WTC11 (cell line): ENCODE measurements at places on chromosomes 6 and 20. TPM values are rescaled to one million over a fixed set of nuclear protein-coding genes. Genes with fewer than 3 reads are reported as not detected.

The EDN3 gene
- 0.09 to 0.25 TPM (median 0.13 TPM) in 3 replicates for total RNA-seq

- no peak for DNase-seq
Measured at GRCh38 chr6:169720207-169720855, 4.0 kb downstream of the PHF10 start.

The MEA1 gene
- total RNA-seq: 85.0 to 91.2 TPM (median 86.5 TPM) in 3 replicates

- DNase-seq: no peak
Measured at GRCh38 chr6:37146735-37147157, 23.2 kb upstream of the PIM1 start.

DNA sequence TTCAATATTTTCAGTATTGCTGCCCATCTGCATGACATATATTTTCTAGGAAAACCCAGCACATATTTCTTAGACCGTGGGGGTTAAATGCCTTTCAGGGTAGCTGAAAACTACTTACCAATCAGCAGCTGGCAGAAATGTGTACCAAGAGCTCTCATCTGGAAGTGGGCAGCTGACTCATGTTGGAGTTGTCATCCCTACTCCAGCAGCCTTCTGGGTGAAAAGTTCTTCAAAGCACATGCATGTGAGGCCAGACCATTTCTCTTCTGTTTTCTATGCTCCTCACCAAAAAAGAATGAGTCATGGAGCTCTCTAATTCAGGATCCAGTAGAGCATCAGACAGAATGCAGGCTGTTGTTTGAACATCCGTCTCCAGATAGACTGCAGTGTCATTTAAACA is 135.5 kb downstream of the PAX1 start:
- DNase-seq: no peak

DNA sequence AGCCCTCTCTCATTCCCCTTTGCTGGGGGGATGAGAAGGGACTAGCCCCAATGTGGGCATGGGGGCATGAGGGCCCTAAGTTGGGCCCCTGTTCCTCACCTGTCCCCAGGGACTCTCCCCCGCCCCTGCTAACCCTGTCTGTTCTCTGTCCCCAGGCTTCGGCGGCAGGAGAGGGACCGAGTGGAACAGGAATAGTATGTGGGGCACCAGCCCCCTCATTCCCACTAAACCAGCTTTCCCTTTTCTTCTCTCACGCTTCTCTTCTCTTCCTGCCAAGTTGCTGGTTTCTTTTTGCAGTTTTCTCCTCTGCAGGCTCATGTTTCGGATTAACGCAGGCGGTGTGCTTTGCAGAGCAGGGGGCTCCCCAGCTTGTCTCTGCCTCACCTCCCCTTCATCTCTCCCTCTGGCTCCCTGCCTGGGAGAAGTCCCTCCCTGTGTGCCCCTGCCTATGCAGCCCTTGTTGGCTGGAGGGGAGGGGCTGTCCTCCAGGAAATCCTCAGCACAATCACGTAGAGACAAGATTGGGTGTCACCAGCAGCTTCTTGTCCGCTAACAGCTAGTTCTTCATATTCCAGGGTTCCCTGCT is 7.9 kb downstream of the TMEM63B start:
- no peak for DNase-seq

The GSTA3 gene
- not detected in 3 replicates for total RNA-seq

The PRSS35 gene
- total RNA-seq: 2.7 to 6.7 TPM (median 3.1 TPM) in 3 replicates

DNA sequence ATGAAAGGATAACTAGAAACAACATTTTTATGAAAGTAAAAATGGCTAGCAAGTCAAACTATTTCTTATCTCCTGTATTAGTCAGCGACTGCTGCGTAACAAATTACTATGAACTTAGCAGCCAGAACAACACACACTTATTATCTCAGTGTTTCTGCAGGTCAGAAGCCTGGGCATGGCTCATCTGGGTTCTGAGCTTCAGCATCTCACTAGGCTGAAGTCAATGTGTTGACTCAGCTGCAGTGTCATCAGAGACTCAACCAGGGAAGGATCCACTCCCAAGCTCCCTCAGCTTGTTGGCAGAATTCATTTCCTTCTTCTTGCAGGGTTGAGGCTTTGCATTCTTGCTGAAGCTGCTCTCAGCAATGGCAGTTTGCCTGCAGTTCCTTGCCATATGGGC is 33.2 kb upstream of the IGF2R start:
- DNase-seq: no peak

The ENTPD6 gene
- total RNA-seq: 41.1 to 56.9 TPM (median 47.4 TPM) in 3 replicates

DNA sequence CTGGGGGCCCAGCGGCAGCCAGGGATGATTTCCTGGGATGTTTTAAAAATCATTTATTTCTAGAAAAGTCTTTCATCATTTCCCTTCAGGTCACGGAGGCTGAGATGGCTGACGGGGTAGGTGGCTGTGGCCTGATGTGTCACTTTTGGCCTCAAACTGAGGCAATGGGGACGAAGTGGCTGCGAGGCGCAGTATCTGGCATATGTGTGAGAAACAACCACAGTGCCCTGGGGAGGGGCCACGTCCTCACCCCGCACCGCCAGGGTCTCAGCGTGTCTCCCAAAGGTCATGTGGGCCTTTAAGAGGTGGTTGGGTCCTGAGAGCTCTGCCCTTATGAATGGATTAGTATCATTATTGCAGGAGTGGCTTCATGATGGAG is 120.0 kb downstream of the CEBPB start:
- DNase-seq: no peak

DNA sequence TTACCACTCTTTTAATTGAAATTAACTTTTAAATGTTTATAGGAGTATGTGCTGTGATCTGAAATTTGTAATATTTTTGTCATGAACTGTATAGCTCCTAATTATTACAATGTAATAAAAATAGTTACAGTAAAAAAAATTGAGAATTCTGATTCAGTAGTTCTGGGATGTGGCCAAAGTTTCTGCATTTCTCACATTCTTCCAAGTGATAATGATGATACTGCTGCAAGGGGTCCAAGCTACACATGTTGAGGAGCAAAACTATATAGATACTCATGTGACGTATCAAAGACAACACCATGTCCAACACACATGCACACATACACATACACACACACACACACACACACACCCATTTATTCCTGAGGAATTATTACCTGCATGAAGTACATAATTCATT is 71.0 kb upstream of the FAM83B start:
- no peak for DNase-seq

DNA sequence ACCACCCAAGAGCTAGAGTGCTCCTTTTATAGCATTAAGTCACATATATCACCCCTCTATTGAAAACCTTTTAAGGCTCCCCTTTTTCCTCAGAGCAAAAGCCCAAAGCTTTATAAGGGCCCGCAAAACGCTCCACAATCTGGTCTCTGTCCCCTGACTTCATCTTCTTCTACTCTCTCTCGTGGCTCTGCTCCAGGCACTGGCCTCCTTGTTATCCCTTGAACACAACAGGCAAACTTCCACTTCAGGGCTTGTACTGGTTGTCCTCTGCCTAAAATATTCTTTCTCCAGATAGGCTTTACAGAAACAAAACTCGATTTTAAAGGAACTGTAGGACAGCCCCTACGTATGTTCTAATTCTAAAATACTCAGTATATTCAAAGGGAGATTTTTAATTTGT is 44.0 kb upstream of the SPDEF start:
- DNase-seq: no peak

DNA sequence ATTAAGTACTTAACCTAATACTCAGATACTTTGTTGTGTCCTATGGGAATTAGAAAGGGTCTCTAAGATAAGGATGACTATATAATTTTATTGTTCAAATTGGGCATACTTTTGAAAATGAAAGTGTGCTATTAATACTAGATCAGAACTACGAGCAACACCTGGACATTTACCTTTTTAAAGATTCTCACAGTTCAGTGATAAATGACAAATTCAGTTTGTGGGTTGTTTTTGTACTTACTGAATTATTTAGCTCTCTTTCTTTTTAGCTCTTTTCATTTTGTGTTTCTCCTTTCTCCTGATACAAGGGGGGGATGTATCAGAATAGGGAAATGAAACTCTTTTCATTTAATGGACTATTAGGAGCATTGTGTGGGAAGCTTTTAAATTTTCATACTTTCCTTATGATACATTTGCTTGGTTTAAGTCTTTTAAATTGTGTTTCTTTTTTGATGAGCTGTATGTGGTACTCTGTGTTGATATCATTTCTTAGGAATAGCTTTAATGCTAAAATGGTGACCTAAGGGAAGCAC is 47.5 kb downstream of the PHF3 start:
- no peak for DNase-seq

GRCh38 chr6:7071405-7071804 is 36.4 kb upstream of the RREB1 start:
- DNase-seq: no peak

DNA sequence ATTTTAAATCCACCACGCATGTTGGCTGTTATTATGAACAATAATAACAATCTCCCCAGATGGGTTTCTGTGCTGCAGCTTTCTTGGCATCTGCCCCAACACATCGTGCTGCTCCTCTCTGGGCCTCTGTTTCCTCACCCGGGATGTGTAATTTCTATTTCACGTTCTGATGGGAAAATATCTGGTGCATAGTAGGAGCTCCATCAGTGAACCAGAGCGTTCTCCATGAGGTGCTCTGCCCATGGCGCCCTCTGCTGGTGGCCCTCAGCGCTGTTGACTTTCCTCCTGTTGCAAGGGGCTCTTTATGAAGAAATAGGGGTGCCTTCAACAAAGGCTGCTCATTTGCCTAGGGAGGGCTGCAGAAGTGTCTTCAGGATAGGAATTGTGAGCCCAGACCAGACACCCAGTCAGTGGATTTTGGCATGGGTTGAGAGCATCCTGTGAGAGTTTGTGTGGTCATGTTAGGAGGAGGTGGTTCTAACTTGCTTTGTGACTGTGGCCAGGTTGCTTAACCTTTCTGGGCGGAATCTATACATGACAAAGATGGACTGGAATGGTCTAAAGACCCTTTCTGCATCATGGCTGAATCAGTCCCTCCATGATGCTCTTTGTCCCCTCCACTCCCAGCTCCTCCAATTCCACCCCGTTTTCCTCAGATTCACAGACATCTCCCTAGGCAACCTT is 8.1 kb downstream of the SCRT2 start:
- DNase-seq: peak; percentile 87

DNA sequence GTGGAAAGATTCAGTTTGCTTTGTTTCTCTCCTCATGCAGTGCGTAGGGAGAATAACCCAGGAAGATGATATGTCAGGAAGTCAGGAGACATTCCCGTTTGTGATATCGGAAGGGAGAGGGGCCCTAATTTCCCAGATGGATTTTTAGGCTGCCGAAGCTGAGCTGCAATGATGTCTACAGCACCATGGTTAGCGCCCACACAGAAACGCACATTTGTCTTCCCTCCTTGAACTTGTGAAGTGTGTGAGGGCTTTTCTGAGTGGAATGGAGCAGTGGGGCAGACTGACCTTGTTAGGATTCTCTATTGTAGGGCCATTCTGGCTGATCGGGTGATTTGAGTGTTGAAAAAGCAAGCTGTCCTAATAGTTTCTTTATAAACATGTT is 191.3 kb upstream of the ARG1 start:
- no peak for DNase-seq

The CYP24A1 gene
- not detected in 3 replicates for total RNA-seq

- no peak for DNase-seq
Measured at GRCh38 chr6:96939007-96939805, 14.7 kb downstream of the KLHL32 start.
